WTC11 (cell line): ENCODE measurements at places on chromosomes 16 and 17.

DNA sequence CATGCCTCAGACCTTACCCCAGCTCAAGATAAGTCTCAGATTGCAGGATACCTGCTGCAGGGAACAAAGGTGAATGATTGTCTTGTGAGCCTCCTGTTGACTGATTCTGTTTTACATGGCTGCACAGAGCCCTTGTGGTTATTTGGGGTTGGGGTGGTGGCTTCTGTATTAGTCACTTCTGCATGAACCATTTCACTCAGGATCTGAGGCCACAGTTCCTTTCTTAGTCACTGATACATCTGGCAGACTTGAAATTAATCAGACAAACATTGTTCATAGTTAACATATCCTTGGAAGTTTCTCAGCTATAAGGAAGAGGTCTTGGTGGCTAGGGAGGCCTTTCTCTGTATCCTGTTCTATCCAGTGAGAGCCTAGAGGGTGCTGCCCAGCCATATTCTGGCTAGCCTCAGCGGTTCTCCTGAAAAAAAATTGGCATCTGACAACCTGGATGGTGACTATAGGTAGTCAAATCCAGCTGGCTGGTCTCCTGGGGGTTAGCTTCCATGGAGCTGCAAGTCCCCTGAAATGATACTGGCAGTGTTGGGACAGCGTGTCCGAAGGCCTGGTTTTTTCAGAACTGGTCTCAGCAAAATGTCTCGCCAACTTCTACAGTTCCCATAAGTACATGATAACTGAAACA, 8.4 kb upstream of the PLK1 start:
- DNase-seq: no peak

DNA sequence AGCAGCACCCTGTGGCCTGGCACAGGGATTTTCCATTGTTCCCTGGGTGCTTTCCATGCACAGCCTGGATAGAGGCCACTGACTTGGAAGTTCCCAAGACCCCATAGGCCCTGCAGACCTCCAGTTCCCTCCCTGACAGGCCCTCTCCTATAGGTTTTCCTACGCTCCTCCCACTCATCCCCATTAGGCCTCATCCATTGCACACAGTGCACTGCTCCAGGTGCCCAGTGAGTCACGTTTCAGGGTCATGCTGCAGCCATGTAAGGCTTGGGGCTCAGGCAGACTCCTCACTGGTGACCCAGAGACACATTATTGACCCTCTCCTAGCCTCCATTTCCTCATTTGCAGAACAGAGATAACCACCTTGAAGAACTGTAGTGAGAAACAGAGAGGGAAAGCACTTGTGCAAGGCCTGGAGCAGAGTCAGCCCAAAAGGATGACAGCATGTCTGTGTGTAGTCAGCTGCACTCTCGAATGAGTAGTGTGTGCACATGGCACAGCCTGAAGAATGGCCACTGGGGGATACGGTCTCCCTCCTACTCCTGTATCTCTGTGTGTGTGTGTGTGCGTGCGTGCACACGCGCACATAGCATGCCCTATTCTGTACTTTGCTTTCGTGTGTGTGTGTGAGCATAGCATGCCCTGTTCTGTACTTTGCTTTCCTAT, 26.8 kb downstream of the DRC3 start:
- DNase-seq: no peak

- no peak for DNase-seq
These were observed 170.2 kb downstream of the RAB11FIP4 start for GRCh38 chr17:31561469-31562375.

- DNase-seq: no peak
These were observed 694 bp downstream of the MRPL27 start for GRCh38 chr17:50372222-50372757.

DNA sequence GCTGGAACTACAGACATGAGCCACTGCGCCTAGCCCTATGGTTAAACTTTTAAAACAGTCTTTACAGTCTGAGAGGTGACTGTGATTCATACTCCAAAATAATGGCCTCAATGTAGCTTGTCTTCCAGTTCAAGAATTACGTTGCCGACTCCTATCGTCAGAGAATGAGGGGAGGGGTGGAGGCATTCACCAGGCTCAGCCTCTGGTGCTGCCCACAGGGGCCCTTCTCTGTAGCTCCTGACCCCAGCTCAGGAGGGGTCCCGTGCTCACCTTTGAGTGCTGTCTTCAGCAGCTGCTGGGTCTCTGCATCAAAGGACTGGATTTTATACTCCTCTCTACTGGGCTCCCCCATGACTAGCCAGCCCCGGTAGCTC, 1.2 kb downstream of the MIF4GD start:
- DNase-seq: no peak

DNA sequence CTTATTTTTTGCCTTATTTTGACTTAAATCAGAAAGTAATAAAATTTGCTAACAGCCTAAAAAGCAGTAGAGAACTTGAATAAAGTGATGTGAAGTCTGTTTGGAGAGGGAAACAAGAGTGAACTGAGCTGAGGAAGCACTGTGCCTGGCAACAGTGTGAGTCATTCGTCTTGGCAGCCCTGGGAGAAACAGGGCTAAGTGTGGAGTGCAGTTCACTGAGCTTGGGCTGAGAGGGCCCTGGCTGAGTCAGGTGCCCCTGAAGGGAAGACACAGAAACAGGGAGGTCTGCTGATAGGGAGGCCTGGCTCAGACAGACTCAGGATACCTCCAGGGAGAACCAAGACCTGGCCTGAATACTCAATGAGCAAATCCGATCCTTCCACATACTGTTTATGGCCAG, 132.1 kb downstream of the HS3ST4 start:
- DNase-seq: no peak

DNA sequence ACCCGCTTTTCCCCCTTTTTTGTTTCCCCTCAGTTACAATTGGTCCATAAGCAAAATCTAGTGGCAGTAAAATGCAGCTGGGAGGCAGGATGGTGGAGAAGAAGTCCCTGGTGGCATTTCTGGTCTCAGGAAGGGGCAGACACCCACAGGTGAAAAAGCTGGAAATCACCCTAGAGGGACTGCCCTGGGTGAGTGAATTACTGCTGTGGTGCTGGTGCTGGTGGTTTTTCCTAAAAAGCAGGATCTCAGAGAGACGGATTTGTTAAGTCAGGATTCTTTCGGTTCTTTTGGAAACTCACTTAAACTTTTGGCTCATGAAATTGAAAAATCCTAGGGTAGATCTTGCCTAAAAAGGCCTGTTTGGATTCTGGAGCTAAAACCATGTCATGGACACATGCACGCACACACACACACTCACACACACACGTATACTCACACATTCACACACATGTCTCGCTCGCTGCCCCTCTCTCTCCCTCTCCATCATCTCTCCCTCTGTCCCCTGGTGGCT, 65.8 kb downstream of the NKD1 start:
- DNase-seq: no peak

DNA sequence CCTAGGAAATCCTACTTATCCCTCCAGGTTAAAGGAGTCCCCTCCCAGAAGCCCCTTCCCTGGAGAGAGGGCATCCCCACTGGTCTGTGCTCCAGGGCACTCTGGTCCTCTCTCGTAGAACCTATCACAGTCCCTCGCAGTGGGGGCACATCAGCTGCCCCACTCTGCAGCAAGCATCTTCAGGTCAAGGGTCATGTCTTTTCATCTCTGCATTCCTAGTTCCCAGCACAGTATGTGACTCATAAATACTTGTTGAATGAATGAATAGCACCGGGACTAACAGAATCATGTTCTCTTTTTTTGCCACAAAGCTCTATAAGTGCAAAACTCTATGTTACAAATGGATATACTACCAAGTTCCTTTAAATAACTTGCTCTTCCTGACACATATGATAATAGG, 36.0 kb downstream of the RNF157 start:
- DNase-seq: no peak

DNA sequence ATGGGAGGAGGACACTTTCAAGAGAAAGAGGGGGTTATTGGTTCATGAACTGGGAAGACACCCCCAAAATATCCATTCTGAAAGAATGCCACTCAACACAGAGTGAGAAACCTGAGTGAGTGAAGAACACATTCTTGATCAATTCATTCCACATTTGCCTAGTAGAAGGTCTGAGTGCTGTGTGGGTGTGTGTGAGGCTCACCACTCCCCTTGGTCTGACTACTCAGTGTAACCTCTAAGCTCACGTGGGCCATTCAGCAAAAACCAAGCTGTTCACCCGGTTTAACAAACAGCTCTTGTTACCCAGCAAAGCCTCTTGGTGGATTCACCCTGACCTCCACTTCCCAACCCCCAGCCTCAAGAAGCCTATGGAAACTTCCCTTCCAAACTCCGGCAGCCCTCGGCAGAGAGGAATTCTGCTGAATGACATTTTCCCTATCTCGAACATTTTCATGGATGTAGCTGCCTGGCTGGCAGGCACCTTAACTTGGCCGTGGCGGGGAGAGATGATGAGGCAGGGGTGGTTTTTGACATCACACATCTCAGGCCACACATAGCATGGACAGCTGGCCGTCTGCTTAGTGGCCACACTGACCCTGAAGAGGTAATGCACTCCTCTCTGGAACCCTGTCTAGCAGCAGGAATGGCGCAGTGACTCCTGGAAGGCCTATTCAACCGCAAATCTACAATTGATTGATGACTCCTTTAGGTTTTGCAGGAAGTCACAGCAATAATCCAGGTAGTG, 11.6 kb downstream of the ST6GALNAC1 start:
- no peak for DNase-seq

GRCh38 chr17:73138541-73139138, 26.2 kb upstream of the SSTR2 start:
- no peak for DNase-seq

- peak; percentile 42 for DNase-seq
These were observed 1.2 kb downstream of the CYBC1 start for GRCh38 chr17:82449131-82449882.

- DNase-seq: no peak
These were observed 588 bp downstream of the C16orf92 start for GRCh38 chr16:30023586-30023985.

DNA sequence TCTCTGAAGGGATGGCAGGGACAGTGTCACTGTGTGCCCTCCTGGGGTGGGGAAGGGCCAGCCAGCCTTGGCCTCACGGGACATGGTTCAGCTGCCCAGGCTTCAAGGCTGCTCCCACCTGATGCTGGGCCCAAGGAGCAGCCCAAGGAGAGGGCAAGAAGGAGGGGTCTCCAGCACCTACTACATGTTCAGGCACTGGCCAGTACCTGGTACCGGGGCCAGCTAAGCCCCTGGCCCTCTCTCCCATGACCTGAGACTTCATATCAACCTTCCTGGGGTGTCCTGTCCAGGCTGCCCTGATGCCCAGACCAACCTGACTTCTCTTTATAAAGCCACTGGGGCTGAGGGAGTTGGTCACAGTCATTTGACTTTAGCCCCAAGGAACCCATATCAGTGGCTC, 1.3 kb downstream of the USH1G start:
- no peak for DNase-seq

DNA sequence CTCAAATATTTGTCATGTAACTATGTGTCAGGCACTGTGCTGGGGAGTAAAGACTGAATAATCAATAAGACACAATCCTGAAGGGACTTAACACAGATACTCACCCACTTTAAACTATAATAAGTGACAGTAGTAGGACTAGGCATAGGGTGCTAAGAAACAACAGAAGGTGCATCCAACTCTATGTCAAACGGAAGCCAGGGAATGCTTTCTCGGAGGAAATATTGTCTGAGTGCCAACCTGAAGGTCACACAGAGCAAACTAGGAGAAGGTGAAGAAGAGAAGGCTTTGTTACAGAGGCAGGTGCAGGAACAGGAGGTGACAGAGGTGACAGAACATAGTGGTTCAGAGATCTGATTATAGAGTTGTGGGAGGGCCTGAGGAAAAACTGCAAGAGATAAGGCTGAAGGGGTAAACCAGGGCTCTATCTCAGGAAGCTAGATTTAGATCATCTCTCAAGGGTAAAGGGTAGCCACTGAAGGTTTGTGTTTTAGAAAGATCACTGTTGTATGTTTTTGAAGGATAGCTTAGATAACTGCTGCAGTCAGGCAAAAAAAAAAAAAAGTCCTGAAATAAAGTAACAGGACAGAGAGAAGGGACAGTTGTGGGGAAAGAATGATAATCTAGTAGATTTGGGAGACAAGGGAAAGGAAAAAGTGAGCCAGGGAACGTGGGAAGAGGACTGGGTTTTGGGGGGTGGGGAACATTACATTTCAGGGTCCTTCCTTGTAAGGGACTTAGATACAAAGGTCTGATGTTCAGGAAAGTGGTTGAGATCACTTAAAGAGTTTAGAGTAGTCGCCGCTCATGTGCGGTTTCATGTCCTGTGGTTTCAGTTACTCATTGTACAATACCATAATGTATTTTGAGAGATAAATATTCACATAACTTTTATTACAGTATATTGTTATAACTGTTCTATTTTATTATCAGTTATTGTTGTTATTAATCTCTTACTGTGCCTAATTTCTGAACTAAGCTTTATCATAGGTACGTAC, 85.6 kb upstream of the NETO2 start:
- DNase-seq: no peak

GRCh38 chr16:77330332-77331042, 104.3 kb downstream of the ADAMTS18 start:
- no peak for DNase-seq

DNA sequence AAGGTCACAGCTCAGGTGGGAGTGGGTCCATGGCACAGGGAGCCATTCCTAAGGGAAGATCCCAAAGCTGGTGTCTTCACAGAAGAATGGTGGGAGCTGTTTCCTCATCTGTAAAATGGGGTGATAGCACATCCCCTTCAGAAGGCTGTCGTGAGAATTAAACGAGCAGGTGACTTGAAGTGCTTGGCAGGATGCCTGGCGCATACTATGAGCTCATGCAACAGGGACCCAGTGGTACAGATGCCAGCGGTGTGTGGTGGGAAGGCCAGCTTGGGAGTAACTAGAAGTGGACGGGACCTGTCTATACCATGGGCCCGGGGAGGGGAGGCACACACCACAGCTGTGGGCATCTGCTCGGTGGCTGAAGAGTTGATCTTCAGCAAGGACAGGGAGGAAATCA, 189.3 kb upstream of the TNRC6C start:
- DNase-seq: no peak

- no peak for DNase-seq
These were observed 922 bp upstream of the MRPL58 start for GRCh38 chr17:75011401-75012095.

DNA sequence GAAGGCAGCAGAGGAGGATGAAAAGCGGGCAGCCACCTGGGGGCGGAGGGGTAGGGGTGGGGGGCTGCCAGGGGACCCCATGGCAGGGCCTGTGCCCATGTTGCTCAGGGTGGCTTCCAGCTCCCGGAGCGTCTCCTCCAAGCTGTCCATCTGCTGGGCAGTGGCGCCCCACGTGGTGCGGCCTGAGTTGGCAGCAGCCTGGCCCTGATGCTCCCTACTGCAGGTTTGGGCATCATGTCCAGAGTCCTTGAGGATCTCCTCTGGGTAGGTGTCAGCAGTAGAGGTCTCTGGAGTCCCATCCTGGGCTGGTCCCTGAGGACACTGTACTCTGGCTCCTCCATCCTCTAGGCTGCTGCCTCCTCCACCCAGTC, 60.9 kb downstream of the SRCIN1 start:
- peak; percentile 43 for DNase-seq

DNA sequence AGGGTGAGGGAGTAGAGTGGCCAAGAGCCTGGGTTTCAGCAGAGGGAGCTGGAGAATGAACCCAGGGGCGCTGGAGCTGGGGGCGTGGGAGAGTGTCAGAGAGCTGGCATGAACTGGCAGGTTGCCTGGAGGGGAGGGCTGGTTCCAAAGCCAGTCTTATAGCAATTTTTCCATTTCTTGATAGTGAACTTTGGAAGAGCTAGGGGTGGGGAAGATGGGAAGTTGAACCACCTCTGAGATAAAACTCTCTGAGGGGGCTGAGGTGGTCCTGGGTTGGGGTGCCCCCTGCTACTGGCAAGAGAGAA, 36.9 kb downstream of the ADGRG5 start:
- DNase-seq: no peak
